ENCODE measurements at places on chromosomes 6 and 20. TPM values are rescaled to one million over a fixed set of nuclear protein-coding genes. Genes with fewer than 3 reads are reported as not detected.
A peak's percentile ranks its signal among the peaks of the same experiment; 100 is the strongest.

GRCh38 chr6:157046776-157047175 is 269.6 kb downstream of the ARID1B start:
- peaks cover 14% of the 10 kb centered on the region for H3K4me1 ChIP-seq
- no peak overlapping the region for H3K27ac ChIP-seq

Gene SLC35D3
- total RNA-seq = not detected

- H3K4me3 ChIP-seq = no peak overlapping the region
- H3K4me1 ChIP-seq = no peaks in the 10 kb centered on the region
- H3K27ac ChIP-seq = no peak overlapping the region
- peak; percentile 76 for DNase-seq
- H3K27me3 ChIP-seq = no peaks in the 10 kb centered on the region
Observed at GRCh38 chr6:56595490-56596122, 47.1 kb downstream of the DST start.

- H3K4me3 ChIP-seq = no peak overlapping the region
- peaks cover 54% of the 10 kb centered on the region for H3K4me1 ChIP-seq
- DNase-seq = no peak
Observed at GRCh38 chr20:31673943-31674463, 36.3 kb downstream of the COX4I2 start.

DNA sequence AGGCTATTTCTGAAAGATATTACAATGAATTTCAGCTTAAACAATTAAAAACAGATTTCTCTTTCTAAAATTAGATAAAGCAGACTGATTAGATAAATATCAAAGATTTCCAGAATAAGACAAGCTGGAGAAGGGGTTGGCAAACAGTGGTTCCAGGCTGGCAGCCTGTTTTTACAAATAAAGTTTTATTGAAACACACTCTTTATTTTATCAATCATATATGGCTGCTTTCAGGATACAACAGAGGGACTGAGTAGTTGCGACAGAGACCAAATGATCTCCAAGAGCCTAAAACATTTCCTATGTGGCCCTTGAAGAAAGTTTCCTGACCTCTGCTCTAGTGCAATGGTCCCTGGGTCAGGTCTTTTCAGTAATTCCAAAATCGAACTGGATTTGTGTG is 65.6 kb upstream of the IYD start:
- no peaks in the 10 kb centered on the region for H3K36me3 ChIP-seq
- no peaks in the 10 kb centered on the region for H3K4me1 ChIP-seq
- no peak overlapping the region for H3K4me3 ChIP-seq
- no peak overlapping the region for H3K27ac ChIP-seq
- DNase-seq = no peak

DNA sequence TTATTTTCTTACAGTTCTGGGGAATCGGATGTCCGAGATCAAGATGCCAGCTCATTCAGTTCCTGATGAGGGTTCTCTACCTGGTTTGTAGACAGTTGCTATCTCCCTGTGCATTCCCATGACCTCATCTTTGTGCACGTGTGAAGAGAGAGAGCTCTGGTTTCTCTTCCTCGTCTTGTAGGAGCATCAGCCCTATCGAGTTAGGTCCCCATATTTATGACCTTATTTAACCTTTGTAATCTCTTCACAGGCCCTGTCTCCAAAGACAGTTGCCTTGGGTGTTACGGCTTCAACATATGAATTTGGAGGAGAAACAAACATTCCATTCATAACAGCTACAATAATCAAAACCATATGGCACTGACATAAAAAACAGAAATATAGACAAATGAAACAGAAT is 455.3 kb downstream of the HACE1 start:
- no peaks in the 10 kb centered on the region for H3K4me1 ChIP-seq
- no peak overlapping the region for H3K27ac ChIP-seq
- H3K27me3 ChIP-seq = no peaks in the 10 kb centered on the region
- no peaks in the 10 kb centered on the region for H3K36me3 ChIP-seq
- H3K4me3 ChIP-seq = no peak overlapping the region
- no peak for DNase-seq

Gene ARMC2
- total RNA-seq = 3.9 TPM

GRCh38 chr6:141675957-141676356 is 456.8 kb upstream of the GJE1 start:
- no peaks in the 10 kb centered on the region for H3K27me3 ChIP-seq
- H3K27ac ChIP-seq = no peak overlapping the region
- no peaks in the 10 kb centered on the region for H3K4me1 ChIP-seq
- DNase-seq = peak; percentile 26
- no peaks in the 10 kb centered on the region for H3K36me3 ChIP-seq

DNA sequence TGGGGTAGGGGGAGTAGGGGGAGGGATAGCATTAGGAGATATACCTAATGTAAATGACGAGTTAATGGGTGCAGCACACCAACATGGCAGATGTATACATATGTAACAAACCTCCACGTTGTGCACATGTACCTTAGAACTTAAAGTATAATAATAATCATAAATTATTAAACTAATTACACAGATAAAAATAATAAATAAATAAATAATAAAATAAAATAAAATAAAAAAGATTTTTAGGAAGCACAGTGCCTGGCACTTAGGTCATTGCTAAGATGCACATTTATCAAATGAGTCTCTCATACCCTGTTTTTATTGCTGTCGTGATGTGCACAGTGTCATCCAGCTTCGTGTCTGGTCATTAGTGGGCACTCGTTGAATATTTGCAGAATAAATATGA is 19.0 kb upstream of the RTF2 start:
- no peak for DNase-seq
- no peak overlapping the region for H3K4me3 ChIP-seq
- H3K4me1 ChIP-seq = no peaks in the 10 kb centered on the region
- H3K27ac ChIP-seq = no peak overlapping the region
- H3K27me3 ChIP-seq = no peaks in the 10 kb centered on the region
- H3K36me3 ChIP-seq = no peaks in the 10 kb centered on the region

- peaks cover 3% of the 10 kb centered on the region for H3K27me3 ChIP-seq
- H3K27ac ChIP-seq = no peak overlapping the region
- DNase-seq = no peak
- no peaks in the 10 kb centered on the region for H3K36me3 ChIP-seq
- H3K4me3 ChIP-seq = no peak overlapping the region
- peaks cover 2% of the 10 kb centered on the region for H3K4me1 ChIP-seq
Observed at GRCh38 chr6:7270320-7271204, 42.4 kb downstream of the SSR1 start.

Gene SGK2
- total RNA-seq = 0.35 TPM

Gene PLA2G7
- not detected for total RNA-seq

Gene POU5F1
- total RNA-seq = not detected

- H3K4me3 ChIP-seq = no peak overlapping the region
- no peaks in the 10 kb centered on the region for H3K36me3 ChIP-seq
- no peaks in the 10 kb centered on the region for H3K27me3 ChIP-seq
- DNase-seq = no peak
- H3K27ac ChIP-seq = no peak overlapping the region
- H3K4me1 ChIP-seq = no peaks in the 10 kb centered on the region
Observed at GRCh38 chr6:135311446-135312200, 130.5 kb downstream of the MYB start.

GRCh38 chr6:33895296-33895695 is 91.5 kb upstream of the MLN start:
- H3K27me3 ChIP-seq = peaks cover 14% of the 10 kb centered on the region
- no peaks in the 10 kb centered on the region for H3K4me1 ChIP-seq
- no peak overlapping the region for H3K27ac ChIP-seq
- no peak for DNase-seq

Measured in endothelial cell of umbilical vein (primary cell).